Stimulated activated CD8-positive, alpha-beta memory T cell treated with anti-CD3 and anti-CD28 coated beads, Interleukin-2, amount 100 ng/mL, for 48 hours (primary cell): ENCODE measurements at places on chromosomes 7 and 10.

GRCh38 chr7:94389381-94389780 lies 5.3 kb upstream of the COL1A2 start:
- no peak for DNase-seq

GRCh38 chr7:29405891-29406290 lies 157.7 kb upstream of the PRR15 start:
- DNase-seq, result no peak

- DNase-seq, result no peak
These were observed 58.2 kb downstream of the STRA8 start for GRCh38 chr7:135291809-135292253.

DNA sequence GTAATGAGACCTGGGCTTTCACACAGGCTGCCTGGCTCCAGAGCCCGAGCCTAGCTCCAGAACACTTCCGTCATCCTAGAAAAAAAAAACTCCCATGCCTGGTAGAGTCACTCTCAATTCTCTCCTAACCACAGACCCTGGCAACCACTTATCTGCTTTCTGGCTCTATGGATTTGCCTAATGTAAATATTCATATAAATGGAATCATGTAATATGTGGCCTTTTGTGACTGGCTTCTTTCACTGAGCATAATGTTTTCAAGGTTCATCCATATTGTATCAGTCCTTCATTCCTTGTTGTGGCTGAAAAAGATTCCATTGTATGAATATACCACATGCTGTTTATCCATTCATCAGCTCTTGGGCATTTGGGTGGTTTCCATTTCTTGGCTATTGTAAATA lies 167.7 kb upstream of the MKLN1 start:
- no peak for DNase-seq

DNA sequence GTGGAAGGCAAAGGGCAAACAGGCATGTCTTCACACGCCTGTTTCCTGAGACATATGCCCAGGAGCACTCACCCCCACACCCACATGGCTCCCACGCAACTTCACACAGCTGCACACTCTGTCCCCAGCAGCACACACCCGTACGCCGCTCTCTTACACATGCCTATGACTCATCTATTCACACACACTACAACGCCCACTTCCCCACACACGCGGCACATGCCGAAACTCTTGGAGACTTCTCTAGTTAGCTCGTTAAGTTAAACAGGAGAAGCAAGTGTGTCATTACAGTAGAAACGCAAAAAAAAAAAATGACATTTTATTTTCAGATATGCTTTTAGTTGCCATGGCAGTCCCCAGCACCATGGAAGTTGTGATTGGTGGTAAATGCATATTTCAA lies 6.7 kb downstream of the CALN1 start:
- no peak for DNase-seq

DNA sequence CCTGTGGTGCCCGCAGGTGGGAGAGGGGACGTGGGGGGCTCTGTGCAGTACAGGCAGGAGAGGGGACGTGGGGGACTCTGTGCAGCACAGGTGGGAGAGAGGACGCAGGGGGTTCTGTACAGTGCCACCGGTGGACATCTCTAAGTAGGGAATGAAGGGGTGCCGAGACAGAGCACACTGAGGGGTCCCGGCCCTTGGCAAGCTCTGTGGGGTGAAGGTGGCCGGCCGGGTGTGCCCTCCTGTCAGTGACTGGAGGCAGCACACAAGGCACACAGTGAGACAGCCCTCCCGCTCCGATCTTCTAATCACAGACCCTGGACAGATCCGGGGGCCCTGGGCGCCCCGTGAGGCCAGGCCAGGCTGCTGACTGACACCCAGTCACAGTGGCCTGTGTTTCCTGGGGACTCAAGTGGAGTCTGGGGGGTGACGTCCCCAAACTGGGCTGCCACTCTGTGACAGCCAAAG lies 11.2 kb downstream of the GPR146 start:
- no peak for DNase-seq

DNA sequence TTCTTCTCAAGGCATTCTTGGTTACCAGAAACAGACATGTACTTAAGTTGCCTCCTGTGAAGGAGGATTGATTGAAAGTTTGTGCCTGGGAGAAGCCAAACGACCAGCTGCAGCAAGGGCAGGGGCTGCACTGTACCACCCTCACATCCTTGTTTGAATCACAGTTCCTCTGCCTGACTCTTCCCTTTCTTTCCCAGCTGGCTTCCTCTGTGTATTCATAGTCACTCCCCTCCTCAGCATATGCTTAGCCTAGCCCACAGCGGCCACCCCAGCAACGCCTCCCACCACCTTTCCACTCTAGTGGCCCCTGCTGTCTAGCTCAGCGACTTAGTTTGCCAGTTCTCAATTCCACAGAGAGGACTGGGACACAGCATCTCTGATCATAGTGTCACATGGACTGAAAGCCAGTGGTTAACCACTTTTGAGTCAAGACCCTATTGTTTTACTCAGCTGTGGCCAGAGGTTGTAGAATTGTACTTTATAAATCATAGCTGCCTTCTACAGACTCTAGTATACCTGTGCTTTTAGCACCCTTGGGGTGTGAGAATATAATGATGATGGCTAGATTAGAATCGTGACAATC lies 643.0 kb downstream of the SUGCT start:
- DNase-seq, result no peak

DNA sequence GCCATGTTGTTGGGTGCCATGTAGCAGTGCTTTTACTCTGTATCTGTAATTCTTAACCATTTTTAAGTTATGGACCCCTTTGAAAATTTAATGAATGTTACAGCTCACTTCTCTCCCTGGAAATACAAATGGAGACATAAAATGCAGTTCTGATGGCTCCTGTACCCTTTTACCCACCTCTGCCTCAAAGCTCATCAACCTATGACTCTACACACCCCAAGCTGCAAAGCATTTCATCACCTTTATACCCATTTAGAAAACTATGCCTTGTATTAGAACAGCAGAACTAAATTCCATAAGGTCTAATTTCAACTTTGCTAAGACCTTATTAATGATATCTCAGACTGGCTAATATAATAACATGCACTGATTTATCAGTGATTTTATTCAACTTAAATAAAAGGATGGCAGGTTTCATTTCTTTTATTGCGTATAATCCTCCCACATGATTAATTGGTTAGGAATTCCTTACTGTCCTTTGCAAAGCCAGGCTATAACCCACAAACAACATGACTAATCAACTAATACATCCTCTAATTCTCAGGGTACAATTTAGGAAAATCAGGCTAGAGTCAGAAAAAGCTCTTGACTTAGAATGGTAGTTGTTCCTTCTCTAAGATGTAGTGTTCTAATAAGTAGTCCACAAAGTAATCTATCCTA lies 68.1 kb downstream of the CPEB3 start:
- no peak for DNase-seq

DNA sequence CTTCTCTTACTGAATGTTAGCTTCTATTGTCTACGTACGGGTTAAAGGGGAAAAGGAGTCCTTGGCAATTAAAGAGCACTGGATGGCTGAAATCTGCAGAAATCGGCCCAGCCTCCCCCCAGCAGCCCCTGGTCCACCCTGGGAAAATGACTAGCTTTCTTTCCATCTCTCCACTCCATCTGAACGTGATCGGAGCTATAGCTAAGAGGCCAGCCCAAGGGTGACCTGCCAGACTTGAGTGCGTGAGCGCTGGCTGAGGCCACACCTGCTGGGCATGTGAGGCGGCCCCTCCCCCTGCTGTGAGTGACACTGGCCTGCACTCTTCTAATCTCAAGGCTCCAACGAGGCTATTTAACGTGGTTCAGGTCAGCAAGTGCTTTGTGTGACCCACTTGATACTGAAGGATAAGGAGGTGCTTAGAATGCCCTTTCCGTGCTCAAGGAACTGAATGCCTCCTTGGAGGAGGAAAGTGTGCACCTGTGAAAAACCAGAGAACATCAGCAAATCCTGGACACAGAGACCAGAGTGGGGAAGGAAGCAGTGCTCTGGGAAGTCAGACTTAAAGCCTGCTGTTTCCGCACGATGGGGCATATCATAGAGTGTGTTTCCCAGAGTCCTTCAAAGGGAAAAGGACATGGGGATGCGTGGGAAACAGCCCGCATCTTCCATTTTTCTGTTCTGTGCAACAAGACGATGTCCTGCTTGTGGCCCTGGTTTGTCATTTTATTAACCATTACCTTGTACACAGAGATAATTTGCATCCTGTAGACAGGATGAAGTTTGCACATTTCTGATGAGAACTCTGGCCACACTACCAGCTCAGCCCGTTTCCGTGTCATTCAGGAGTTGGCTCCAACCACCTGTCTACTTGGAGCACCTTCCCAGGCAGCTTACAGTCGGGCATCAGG lies 12.5 kb upstream of the MNX1 start:
- no peak for DNase-seq

DNA sequence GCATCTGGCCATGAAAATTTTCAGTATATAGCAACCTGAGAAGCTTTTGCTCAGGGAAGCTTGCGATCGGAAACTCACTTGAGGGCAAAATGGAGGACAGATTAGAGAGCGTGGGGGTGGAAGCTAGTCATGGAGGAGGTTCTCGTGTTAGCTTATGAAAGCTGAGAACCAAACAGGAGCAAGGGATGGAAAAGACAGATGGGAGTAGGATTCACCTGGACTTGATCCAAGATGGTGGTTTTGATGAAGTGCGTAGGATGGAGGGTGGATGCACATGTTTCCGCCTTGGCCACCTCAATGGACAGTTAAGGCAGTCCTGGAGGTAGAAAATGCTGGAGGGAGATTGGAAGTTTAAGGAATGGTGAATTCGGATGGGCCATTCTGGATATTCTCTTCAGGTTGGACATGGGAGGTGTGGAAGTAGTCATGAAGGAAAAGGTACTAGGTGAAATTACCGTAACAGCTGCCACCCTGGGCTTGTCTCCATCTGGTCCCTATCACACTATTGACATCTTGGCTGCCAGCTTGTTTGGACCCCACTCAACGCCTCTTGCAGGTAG lies 6.3 kb upstream of the C10orf95 start:
- DNase-seq, result no peak

- no peak for DNase-seq
These were observed 40.5 kb downstream of the C1QL3 start for GRCh38 chr10:16481052-16481728.

DNA sequence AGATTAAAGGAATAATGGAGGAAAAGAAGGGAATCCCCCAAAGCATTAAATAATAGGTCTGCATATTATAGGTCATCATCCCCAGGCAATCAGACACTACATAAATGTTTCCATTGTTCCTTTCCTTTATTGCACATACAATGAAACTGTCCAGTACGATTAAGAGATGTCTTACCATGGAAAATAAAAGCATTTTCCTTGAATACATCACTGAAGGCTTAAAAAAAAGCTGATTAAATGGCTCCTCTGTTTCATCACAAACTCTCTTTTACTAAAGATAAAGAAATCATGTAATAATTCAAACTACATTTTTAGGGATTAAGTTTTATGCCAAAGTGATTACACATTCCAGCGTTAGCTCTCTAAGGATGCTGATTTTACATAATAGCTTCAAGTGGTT lies 316.0 kb downstream of the AGMO start:
- DNase-seq, result no peak

GRCh38 chr7:128247640-128248194 lies 6.6 kb downstream of the LEP start:
- no peak for DNase-seq

- peak; percentile 38 for DNase-seq
These were observed 43.3 kb upstream of the NFKB2 start for GRCh38 chr10:102352066-102352715.

GRCh38 chr7:35260246-35260645 lies 6.3 kb upstream of the TBX20 start:
- DNase-seq, result no peak

GRCh38 chr10:28879875-28880682 lies 202.8 kb downstream of the BAMBI start:
- DNase-seq, result no peak

DNA sequence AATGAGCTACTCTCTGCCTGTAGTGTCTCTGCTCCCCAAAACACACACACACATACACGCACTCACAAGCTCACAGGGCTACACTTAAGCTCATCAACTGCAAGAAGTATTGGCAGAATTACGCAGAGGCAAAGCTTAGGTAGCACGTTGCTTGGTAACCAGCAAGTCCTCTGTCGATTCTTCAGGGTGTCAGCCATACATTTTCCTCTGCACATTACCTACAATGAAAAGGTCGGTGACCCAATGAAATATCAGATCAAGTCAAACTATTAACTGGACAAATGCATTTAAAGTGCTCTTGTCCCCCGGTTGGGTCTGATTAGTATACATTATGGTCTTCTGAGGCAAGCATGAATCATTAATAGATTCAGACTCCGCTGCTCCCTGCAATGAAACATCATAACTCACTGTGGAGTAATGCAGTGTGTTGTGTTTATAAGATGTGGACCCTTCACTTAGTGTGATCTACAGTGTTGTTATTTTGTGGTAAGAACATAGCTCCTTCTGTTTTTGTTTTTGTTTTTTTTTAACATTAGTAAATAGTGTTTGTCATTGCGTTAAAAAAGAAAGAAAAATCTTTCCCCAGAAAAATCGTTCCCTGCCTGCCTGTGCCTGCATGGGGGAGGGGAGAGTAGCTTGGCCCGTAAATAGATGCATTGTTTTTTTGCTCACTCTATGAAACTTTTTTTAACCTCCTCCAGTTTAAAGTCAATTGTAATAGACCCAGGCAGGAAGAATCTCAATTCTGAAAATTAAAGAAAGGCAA lies 325.5 kb downstream of the SFMBT2 start:
- no peak for DNase-seq

- no peak for DNase-seq
These were observed 509.7 kb upstream of the AKR1E2 start for GRCh38 chr10:4316161-4316810.

GRCh38 chr7:106952658-106953231 lies 87.7 kb downstream of the PIK3CG start:
- DNase-seq, result no peak

DNA sequence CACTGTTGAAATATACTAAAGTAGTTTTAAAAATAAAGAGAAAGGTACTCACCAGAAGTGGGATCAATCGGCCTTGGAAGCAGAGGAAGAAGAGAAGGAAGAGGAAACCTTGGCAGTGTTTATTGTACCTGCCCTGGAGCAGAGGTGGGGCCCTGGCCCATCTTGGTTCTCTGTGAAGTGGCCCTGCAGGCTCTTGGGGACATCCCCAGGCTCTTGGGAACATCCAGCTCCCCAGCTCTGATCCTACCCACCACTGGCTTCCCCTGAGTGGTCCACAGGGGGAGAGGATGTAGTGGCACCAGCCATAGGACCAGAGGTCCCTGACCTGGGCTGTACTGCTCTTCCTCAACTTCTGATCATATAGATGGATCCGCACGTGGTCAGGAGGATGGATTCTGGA lies 22.3 kb upstream of the RET start:
- no peak for DNase-seq

- DNase-seq, result no peak
These were observed 6.9 kb downstream of the CHPF2 start for GRCh38 chr7:151238924-151239836.

- no peak for DNase-seq
These were observed 1249.6 kb downstream of the TYW1 start for GRCh38 chr7:68246189-68246633.

GRCh38 chr10:13319166-13319565 lies 19.3 kb upstream of the PHYH start:
- DNase-seq, result no peak

DNA sequence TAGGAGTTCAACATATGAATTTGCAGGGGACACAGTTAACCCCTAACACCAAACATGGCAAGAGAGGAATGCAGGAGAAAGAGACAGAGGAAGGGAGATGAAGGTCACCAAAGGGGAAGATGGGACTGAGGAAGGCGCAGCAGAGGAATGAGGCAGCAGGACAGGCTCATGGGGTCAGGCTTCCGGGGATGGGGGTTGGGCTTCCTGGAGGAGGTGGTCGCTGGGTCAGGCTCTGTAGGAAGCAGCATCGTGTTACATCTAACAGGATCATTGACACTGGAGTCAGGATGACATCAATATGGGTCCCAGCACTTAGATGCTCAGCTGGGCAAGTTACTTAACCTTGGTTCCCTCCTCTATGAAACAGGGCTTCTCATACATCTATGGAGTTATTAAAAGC lies 113.2 kb downstream of the NPTX2 start:
- DNase-seq, result no peak
